Activated CD4-positive, CD25-positive, alpha-beta regulatory T cell treated with anti-CD3 and anti-CD28 coated beads, Interleukin-2, amount 50 U/mL, for 72 hours (primary cell): ENCODE measurements at places on chromosomes 5 and 9.

GRCh38 chr5:73160239-73160671 is 12.7 kb upstream of the TMEM174 start:
- DNase-seq: no peak

DNA sequence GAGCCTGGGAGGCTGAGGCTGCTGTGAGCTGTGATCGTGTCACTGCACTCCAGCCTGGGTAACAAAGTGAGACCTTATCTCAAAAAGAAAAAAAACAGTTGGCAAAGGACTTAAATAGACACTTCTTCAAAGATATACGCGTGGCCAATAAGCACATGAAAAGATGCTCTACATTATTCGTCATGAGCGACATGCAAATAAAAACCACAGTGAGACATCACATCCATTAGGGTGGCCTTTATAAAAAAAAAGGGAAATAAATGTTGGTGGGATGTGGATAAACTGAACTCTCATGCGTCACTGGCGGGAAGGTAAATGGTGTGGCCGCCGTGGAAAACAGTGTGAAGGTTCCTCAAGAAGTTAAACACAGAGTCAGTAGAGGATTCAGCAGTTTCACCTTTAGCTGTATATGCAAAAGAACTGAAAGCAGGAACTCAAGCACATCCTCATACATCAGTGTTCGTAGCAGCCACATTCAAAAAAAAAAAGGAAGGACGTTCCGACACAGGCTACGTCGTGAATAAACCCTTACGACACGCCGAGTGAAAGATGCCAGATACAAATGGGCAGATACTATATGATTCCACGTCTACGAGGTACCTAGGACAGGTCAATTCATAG is 24.5 kb upstream of the NRARP start:
- no peak for DNase-seq

DNA sequence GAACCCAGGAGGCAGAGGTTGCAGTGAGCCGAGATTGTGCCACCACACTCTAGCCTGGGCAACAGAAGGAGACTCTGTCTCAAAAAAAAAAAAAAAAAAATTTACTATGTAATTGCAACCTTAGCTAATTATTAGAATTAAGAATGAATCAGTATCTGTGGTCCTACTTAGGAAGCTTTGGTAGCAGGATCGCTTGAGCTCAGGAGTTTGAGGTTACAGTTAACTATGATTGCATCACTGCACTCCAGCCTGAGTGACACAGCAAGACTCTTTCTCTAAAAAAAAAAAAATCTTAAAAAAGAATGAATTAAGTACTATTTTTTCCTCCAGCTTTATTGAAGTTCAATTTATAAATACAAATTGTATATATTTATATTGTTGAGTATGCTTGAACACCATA is 16.7 kb downstream of the NDUFAF2 start:
- DNase-seq: no peak

GRCh38 chr5:82812575-82812974 is 264.6 kb downstream of the TMEM167A start:
- no peak for DNase-seq

DNA sequence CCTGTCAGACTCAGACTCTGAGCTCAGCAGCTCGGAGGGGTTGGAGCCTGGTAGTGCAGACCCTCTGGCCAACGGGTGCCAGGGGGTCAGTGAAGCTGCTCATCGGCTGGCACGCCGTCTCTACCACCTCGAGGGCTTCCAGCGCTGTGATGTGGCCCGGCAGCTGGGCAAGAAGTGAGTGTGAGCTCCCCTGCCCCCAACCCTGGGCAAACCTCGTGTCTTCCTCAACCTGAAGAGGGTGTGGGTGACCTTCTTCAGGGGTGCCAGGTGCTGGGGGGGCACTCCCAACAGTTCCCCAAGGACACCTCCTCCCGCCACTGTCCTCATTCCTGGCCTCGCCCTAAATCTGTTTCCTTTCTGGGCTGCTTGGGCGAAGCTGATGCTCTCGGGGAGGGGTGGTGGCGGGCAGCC is 18.6 kb downstream of the PSD2 start:
- DNase-seq: no peak

GRCh38 chr9:131826966-131827525 is 87.2 kb upstream of the RAPGEF1 start:
- DNase-seq: no peak

GRCh38 chr5:119417891-119418605 is 34.2 kb upstream of the HSD17B4 start:
- no peak for DNase-seq

GRCh38 chr9:4056187-4056586 is 243.7 kb downstream of the GLIS3 start:
- no peak for DNase-seq

DNA sequence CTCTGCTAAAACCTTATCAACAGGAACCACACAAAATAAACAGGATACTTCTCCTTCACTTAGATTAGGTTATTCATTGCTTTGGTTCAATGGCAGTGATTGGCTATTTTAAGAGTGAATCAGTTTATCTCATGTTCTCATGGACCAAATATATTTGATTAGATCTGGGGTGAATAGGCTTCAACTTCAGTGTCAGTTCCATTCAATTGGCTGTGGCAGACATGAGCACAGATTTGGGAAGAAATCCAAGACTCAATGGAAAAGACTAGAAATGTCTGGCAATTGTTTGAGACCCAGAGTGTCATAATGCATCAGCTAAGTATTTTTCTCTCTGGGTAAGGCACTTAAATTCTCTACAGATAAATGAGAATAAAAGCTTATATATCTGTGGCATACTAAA is 37.1 kb downstream of the CDH18 start:
- no peak for DNase-seq

GRCh38 chr9:21153336-21154017 is 11.8 kb upstream of the IFNW1 start:
- DNase-seq: no peak

DNA sequence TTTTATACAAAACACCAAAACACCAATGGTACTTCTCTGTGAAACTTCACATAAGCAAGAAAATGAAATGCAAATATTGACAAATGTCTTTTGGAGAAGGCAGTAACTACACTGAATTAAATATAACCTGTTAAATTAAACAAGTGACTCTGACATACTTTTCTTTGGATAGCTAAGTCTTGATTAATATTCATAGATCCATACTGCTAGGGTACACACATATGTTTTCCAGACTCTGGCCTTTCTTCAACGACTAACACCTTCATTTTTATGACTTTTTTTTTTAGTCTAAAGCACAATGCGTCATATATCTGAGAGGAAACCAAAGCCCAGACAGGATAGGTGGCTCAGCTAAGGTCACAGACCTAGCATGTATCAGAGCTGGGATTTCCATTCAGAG is 263.7 kb downstream of the TENT4A start:
- DNase-seq: no peak

DNA sequence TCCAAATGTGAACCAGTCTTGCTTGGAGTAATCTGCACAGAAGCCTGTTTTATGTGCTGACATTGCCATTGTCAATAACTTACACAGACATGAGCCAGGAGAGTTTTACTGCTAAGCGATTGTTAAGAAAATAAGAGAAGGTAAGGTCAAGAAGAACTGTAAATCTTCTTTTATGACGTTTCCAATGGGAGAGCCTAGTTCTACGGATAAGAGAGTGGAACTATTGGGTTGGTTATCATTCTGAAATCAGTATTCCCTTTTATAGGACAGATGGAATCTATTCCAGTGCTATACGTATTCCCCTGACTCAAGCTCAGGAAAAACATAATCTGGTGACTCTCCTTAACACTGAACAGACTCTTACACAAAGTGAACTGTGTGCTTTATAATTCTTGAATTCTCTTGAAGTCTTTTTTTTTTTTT is 137.9 kb upstream of the OTULINL start:
- DNase-seq: no peak

DNA sequence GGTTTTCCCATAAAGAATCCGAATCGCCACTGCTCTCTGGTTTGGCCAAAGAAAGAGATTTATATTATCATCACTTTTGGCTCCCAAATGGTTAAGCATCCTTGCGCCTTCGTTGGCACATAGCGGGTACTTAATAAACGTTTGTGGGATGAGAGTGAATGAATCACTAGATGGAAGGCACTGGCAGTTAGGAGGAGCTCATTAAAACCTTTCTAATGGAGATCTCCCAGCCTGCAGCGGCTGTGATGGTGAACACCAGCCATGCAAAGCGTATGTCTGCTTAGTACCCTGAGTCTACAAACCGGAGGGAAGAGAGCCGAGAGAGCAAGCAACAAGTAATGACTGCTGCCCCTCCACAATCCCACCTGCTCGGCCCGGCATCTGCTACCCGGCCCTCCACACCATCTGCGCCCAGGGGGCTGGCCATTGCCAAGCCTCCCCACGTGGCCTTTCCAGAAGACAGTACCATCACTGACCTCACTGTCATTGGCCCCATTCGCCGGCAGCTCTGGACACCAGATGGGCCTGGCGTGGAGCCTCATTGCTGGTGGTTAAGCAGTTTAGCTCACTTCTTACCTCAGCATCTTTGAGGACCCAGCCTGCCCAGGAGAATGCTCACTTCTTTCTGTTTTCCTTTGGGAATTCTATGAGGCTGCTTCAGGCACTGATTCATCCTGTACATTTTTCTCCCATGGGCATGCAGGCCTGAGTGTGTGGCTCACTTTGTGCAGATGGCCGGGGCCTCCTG is 39.3 kb upstream of the ANKRD33B start:
- DNase-seq: no peak

- no peak for DNase-seq
Measured at GRCh38 chr5:133934822-133935666, 33.4 kb downstream of the C5orf15 start.

DNA sequence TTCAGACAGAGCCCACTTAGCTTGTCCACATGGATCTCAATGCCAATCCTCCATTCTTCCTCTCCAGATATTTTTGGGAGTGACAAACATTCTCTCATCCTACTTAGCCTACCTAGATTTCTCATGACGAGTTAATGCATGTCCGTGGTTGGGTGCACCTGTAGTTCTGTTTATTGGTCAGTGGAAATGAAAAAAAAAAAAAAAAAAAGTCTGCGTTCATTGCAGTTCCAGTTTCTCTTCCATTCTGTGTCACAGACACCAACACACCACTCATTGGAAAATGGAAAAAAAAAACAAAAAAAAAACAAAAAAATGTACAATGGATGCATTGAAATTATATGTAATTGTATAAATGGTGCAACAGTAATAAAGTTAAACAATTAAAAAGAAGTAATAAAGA is 59.0 kb downstream of the BASP1 start:
- no peak for DNase-seq

DNA sequence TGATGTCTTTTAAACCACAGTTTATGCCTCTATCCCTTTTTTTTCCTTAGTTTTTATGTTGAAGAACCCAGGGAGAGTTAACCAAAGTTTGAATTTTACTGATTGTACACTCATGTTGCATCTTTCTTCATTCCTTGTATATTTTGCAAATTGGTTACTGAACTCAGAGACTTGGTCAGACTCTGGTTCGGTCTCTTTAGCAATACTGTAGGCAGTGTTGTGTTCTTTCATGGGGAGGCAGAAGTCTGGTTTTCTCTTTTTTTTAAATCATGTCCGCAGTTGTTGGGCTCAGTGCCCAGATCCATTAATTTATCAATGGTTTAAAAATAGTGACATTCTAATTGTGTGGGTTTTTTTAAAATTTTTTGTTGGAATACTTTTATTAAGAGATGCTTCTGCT is 23.4 kb downstream of the UBE2R2 start:
- DNase-seq: no peak

GRCh38 chr9:15416880-15417279 is 5.8 kb upstream of the SNAPC3 start:
- no peak for DNase-seq

DNA sequence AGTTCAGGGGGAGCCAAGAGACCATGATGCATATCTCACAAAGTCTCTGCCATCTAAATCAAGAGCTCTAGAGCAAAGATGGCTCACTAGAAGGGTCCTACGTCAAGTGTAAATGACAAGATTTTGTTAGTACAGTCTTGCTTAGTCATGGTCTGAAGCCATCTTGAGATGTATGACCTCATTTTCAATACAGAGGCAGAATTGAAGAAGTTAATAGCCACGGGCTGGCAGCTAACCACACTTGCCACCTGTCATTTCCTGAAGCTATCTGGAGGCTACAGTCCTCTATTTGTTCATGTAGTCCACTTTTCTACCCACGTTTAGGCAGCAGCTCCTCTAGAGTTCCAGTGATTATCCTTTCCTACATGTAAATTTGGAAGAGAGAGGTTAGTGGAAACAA is 231.7 kb upstream of the CDH12 start:
- no peak for DNase-seq

GRCh38 chr9:27282269-27282668 is 14.7 kb downstream of the EQTN start:
- DNase-seq: no peak

GRCh38 chr9:125258160-125258785 is 3.4 kb upstream of the GAPVD1 start:
- DNase-seq: no peak

DNA sequence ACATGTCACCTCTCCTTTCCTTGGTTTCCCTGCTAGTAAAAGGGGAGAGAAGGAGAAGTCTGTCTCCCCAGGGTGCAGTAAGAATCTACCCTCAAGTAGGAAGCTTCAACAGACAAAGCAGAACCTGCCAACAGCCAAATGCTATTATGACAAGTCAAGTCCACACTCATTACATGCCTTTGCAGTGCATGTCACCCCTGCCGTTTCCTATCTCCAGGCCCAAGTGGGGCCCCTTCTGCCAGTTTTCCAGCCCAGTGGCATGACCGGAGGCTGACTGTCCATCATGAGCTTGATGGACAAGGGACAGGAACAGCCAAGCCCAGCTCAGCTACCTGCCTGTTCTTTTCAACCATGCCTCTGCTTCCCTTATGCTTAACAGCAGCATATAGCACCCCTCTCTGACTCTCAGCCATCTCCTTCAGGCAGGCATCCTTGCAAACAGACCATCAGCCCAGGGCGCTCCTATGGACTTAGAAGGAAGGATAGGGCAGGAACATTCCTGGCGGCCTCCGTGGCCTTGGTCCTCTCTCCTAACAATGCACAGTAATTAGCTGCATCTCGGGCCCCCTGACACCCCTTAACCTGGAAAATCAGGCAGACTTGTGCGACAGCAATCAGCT is 107.2 kb upstream of the RAD23B start:
- no peak for DNase-seq

DNA sequence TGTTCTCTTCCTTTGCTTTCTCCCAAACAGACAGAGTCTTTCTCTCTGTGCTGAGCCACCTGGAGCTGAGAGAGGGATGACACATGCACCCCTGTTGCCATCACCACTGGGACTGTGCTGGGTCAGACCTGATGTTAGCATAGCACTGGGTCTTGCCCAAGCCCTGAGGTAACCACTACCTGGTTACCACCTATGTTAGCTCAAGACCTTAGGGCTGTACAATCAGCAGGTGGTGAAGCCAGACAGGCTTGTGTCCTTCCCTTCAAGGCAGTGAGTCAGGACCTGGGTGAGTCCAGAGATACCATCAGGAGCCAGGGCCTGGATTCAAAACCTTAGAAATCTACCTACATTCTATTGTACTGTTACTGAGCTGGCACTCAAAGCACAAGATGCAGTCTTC is 32.1 kb downstream of the FST start:
- no peak for DNase-seq

DNA sequence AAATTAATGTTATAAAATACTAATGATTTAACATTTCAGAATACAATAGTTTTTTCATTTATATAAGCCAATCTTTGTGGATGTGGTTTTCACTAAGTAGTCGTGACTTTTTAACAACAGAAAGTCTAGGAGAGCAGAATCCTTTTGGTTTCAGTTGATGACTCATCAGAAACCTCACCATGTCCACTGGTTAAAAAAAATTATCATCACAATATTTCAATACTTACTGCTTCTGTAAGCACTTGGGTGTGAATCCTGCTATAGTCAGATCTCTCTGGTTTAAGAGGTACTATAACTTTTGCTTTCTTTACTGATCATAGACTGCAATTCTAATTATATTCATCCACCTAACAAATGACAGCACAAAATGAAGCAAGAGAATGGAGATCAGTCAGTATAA is 77.2 kb downstream of the MRPS30 start:
- no peak for DNase-seq
